Stimulated activated CD4-positive, alpha-beta T cell treated with anti-CD3 and anti-CD28 coated beads, Interleukin-15, amount 100 ng/mL, for 1 hour (primary cell): ENCODE measurements at places on chromosomes 12 and 14.

- DNase-seq = no peak
Measured at GRCh38 chr14:32530800-32531199, 201.7 kb downstream of the AKAP6 start.

DNA sequence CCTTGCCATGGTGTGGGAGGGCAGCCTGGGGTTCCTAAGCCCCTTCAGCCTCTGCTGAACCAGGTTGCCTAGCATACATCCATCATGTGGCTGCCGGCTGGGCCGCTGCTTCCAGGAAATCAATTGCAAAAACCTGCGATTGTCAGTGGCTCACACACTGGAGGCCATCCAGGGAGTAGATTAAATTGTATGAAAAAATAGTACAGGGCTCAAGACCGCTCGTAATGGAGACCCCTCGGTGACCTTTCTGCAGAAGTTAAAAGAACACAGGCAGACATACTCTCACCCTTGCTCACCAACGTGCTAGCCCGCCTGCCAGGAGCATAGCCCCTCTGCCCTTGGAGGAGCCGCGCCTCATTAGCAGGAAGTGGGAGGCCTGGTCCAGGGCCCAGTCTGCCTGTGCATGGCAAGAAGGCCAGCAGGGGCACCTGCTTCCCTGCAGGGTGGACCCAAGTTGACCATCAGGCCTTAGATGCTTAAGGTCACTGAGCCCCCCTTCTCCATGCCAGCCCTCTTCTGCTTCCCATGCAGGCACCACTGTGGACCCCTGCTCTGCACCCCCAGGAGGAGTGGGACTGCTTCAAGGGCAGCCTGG lies 31.4 kb upstream of the CIPC start:
- no peak for DNase-seq

- DNase-seq = no peak
Measured at GRCh38 chr12:17215759-17216570, 610.0 kb upstream of the LMO3 start.

DNA sequence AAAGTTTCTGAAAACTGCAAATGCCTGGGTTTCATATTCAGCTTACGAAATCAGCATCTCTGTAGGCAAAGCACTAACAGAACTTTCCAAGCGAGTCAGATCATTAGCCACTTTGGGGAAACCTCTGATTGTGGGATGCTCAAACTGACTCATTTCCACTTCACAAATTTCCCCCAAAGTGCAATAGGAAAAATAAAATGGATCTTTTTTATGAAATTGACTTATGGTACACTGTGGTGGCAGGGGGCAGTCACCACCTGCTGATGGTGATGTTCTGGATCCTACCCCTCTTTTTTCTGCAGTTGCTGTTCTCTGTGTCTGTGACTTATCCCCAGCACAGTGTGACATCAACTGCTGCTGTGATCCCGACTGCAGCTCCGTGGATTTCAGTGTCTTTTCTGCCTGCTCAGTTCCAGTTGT lies 5.6 kb downstream of the TCTN1 start:
- DNase-seq = no peak

DNA sequence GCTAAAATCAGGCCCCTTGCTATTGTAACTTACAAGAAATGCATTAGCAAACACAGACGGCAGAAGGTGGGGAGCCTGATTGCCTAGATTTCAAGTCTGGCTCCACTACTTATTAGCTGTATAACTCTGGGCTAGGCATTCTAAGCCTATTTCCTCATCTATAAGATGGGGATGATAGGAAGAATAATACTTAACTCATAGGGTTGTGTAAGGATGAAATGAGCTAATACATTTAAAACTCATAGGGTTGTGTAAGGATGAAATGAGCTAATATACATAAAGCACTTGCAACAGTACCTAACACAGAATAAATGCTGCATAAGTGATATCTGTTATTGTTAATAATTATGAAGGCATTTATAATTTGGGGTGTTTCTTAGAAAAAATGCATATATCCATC lies 60.1 kb upstream of the DIO2 start:
- no peak for DNase-seq

DNA sequence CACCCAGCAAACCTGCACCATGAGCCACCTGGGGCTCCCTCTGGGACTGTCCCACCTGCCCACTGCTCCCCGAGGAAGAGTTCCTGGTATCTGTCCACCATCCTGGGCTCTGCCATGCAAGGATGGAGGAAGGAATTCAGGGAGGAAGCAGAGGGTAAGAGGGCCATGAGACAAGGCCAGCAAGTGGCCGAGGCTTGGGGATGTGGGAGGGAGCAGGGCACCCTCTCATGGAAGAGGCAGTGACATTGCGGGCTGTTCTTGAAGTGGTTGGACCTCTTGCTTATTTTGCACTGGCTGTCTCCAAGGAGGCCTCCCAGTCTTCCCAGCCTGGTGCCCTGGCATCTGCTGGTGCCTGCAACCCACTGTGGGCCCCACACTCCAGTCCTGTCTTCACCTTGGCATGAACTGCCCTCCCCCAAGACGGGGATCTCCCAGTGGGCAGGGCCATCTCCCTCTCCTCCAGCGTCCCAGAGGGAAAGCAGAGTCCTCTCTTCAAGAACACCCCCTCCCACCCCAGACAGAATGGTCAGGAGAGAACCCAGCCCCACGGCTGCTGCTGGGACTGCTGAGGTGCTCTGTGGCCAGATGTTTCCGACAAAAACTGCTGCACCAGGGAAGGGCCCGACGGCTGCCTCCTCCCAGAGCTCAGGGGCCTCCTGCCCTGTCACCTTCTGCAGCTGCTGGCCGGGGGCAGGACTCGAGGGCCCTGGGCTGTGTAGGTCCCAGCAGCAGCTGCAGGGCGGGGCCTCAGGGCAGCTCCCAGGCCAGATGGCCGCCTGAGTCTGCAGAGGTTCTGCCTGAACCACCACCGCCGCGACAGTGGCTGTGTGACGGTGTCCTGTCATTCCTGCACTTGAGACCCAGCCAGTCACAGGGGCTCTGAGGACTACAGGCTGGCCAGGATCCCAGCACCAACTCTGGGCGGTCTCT lies 1.8 kb upstream of the AKT1 start:
- DNase-seq = no peak

- no peak for DNase-seq
Measured at GRCh38 chr14:77120771-77121743, 20.5 kb downstream of the ZDHHC22 start.

GRCh38 chr14:44494137-44494536 lies 12.9 kb downstream of the FSCB start:
- DNase-seq = no peak

DNA sequence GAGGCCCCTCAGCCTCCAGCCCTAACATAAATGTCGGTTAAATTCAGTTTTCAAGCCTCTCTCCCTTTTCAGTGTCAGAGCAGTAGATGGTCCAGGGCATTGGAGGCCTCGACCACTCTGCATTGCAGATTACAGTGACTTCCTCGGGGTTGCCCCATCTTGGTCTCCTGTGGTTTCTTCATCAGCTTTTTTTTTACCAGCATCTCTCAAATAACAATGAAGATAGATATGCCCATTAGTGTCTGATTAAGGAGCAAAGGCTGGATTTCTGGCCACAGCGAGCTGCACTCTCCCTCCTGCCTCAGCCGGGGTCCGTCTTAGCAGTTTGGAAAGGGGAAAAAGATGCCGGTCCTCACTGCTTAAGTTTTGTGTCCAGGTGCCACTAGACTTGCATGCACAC lies 49.7 kb downstream of the C14orf132 start:
- DNase-seq = no peak

DNA sequence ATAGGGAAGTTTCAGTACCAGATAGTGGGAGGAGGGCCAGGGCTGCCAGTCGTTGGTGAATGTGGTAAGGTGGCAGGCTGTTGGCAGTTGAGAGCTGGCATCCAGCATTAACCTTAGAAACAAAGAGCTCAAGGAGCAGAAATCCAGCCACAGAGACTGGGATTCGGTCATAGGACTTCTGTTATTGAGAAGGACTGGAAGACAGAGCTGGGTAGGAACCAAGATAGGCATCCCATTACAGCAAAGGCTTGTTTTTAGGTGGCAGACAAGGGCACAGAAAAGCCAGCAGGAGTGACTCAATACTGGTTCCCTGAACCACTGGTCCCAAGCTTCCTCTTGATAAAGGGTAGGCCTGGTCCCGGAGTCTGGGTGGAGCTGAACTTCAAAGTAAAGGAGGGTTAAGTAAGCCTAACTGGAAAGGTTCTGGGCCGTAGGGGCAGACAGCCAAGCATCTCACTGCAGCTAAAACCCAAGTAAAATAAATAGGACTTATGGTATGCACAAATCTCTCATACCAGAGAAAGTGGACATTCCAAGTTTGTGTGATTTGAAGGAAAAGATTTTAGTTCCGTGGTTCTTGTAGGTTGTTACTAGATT lies 147.9 kb downstream of the ETV6 start:
- no peak for DNase-seq

DNA sequence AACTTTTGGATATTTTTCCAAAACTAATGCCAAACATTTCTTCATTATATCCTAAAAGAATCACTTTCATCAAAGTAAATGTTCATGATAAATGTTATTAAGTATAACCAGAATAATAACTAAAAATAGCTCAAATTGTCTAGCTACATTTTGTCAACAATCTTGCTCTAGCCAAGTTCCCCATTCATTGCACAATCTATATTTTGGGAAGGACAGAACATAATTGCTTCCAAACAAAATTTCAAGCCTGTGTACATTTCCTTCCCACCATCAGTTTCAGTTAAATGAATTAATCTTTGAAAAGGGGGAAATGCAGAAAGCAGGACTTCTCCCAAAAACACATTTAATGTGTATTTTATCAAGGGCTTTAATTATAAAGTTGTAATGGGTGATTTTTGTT lies 98.0 kb upstream of the PLEKHG7 start:
- DNase-seq = no peak

GRCh38 chr14:90491221-90491885 lies 94.5 kb downstream of the CALM1 start:
- no peak for DNase-seq

- no peak for DNase-seq
Measured at GRCh38 chr12:102689701-102690100, 209.3 kb upstream of the IGF1 start.

DNA sequence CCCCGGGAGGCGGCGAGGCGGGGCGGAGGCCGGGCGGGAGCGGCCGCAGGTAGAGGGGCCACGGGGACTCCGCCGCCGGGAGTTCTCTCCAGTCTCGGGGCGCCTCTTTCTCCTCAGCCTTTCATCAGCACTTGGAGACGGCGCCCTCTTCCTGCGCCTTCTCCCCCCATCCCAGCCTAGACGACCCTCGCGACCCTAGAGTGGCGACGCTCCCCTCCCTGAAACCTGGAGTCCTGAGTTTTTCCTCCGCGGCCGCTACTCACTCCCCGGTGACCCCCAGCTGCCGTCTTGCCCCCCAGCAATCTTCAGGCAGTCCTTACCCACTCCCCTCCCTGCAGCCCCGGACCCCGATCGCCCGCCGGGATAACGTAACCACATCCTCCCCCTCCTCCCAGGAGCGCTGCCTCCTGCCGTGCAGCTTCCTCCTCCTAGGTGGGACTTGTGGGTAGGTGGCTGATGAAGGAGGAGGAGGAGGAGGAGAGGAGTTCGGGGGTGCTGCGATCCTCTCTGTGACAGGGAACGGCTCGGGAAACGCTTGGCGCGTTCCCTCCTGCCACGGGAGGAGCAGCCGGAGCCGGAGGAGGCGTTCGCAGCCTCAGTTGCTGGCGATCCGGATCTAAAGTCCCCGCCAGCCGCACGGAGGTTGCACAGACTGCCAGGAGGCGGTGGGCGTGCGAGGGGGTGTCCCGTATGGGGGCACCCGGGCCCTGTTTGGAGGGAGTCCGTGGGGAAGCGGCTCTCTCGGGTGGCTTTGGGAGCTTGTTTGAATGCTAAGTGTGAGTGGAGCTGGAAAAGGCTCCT lies 891 bp downstream of the PLEKHA5 start:
- DNase-seq = no peak

DNA sequence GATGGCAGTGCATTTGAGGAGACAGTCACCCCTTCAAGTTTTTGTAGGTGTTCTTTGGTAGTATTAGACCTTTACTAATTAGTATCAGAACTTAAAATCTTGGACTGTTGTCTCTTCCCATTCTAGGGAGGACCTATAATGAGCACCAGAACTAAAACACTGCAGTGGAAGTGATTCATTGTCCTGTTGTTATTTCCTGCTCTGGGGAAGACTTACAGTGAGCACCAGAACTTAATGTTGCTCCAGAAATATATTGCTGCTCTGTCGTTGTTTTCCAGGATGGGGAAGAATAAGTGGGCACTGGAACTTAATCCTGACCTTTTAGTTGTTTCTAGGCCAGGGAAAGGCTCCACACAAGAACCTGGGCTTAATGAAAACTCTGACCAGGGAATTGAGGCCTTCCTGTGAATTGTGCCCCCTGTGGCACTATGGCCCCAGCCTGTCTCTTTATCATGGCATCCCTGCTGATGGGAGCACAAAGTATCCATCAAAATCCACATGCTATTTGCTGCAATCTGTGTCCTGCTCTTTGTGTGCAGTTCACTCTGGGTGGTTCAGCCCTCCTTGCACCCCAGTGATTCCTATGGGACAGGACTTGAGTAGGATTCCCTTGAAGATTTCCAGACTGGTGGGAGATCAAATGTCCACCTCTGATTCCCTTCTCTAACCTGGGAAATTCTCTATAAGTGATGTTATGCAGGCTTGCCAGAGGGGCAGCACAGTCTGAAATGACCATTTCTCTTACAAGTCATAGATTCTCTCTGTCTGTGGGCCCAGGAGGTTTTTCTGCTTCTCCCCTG lies 175.8 kb downstream of the PAWR start:
- no peak for DNase-seq

DNA sequence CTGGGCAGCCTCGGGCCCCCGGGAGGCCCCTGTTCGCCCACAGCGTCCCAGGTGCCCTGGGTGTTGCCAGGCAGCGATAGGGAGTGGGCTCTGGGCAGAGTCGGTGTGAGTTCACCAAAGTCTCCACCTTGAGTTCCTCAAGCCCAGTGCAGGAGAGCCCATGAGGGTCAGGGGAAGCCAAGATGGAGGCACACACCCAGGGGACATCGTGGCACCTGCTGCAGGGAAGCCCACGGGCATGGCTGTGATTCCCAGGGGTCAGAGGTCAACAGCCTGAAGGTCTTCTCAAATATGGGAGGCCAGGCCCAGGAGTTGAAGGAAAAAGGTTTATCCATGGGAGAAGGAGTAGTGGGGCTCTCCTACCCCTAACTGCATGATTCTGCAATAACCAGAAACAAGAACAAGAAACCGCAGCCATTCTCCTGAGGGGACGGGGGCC lies 148.8 kb downstream of the ADGRD1 start:
- no peak for DNase-seq

GRCh38 chr12:57242329-57242690 lies 8.7 kb downstream of the STAC3 start:
- no peak for DNase-seq

GRCh38 chr14:36996133-36996856 lies 176.1 kb downstream of the SLC25A21 start:
- no peak for DNase-seq
